ENCODE measurements at places on chromosomes 1 and 21.

- DNase-seq = no peak
These were observed 44.9 kb downstream of the C1orf198 start for GRCh38 chr1:230823426-230823825.

DNA sequence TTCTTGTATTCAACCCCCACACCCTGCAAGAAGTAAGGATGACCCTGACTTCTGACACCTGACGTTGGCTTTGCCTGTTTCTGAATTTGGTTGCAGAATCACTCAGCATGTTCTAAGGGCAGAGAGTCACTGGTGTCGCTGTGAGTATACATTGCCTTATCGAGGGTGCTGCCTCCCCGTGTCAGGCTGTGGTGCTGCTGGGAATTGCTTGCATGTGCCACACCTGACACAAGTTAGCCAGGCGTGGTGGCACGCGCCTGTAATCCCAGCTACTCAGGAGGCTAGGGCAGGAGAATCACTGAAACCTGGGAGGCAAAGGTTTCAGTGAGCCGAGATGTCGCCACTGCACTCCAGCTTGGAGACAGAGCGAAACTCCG, 45.9 kb downstream of the WDR4 start:
- no peak for DNase-seq

DNA sequence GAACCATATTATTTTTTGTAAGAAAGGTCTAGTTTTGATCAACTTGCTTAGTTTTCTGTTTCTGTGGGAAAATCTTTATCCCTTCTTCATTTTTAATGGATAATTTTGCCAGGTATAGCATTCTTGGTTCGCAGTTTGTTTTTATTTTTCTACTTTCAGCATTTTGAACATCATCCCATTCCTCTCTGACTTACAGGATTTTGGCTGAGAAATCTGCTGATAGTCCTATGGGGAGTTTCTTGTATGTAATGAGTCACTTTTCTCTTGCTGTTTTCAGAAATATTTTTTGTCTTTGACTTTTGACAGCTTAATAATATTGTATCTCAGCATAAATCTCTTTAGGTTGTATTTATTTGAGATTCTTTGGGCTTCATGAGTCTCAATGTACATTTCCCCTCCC, 389.1 kb downstream of the PBX1 start:
- no peak for DNase-seq

- DNase-seq = no peak
These were observed 32.5 kb upstream of the TRAPPC10 start for GRCh38 chr21:43979654-43980053.

GRCh38 chr1:14118691-14119485, 418.9 kb downstream of the PRDM2 start:
- DNase-seq = no peak

DNA sequence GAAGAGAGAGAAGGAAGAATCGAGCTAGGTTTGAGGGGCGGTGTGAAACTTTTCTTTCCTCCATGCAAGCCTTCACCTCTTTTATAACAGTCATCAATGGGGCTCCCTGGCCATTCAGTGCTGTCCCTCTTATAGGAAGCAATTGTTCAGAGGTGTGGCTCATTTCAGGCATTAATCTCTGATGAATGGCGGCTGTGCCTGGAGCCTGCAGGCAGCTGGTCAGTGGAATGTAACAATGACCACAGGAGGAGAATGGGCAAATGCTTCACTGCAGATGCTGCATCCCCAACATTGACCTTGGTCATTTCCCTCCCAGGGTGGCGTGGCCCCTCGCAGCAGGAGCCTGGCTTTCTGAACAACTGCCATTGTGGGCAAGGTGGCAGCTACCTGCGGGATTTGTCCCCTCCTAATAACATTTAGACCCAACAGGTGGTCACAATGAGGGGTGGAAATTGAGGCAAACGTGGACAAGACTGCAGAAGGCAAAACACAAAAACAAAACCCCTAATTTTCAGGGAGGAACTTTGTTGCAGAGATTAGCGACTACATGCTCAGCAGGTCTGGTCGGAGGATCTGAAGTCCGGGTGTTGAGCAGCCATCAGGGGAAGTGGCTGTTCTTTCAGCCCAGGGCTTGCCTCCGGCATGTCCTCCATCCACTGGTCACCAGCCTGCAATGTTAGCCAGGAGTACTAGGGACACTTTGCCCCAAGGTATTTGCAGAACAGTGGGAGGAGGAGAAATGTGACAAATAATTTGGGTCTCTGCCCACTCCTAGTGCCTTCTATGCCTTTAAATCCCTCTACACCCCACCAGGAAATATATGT, 97.3 kb upstream of the PAXBP1 start:
- DNase-seq = no peak

DNA sequence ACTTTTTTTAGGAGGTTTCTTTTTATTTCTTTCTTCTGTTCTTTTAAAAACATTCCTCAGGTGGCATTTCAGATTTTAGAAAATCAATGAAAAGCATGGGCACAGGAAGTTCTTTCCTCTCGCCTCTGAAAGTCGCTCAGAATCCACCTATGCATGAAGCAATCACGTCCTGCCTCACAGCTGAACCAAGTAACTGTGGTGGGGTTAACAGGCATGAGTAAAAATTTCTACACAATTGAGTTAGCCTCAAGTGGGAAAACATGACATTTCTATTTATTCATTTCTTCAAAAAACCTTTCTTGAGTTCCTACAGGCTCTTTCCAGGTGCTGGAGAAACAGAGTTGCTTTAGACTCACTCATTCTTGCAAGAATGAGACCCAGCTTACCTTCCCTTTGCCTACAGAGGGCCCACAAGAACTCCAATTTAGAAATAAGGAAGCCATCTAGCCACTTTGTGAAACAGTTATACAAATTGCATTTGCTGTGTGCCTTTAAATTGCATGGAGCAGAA, 508.9 kb upstream of the PKN2 start:
- no peak for DNase-seq

DNA sequence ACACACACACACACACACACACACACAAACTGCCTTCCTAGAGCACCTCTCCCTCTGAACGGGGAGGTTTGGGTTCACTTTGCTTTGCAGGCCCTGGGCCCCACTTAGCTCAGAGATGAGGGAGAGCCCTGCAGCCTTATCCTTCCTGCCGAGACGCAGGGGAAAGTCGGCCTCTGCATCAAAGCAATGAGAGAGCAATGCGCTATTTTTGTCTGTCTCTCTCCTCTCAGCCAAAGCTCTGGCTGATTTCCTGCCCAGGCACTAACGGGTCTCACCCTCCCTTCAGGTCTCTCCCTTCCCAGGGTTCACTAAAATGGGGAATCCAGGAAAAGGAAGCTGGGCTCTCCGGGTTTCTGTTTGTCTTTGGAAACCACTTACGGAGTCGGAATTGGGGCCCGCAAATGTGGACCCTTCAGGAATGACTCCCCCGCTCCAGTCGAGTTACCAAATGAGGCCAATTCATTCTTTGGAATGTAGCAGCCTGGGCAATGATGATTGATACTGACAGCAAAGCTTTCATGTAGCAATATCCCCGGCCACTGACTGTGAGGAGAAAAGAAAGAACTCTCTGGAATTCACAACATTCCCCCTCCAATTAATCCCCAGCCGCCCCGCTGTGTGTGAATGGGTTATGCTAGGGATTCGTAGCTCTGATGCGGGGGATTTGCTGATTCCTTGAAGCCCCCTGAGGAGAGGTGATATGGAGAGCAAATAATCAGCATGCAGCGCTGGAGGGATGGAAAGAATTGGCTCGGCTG, 61.5 kb upstream of the WLS start:
- no peak for DNase-seq

DNA sequence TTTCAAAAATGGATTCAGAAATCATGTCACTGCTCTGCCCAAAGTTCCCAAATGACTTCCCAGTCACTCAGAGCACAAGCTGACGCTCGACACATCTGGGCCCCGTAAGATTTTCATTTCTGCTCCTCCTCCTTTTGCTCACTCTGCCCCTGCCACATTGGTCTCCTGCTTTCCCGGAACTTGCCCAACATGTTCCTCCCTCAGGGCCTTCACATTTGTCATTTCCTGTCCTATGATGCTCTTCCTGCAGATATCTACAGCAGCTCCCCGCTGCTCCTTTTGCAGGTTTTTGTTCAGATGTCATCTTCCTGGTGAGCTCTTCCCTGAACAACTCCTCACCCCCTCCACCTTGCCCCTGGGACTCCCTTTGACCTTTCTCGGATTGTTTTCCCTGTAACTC, 58.5 kb upstream of the IVNS1ABP start:
- DNase-seq = no peak

- no peak for DNase-seq
These were observed 83.3 kb upstream of the PGBD5 start for GRCh38 chr1:230509281-230509977.

DNA sequence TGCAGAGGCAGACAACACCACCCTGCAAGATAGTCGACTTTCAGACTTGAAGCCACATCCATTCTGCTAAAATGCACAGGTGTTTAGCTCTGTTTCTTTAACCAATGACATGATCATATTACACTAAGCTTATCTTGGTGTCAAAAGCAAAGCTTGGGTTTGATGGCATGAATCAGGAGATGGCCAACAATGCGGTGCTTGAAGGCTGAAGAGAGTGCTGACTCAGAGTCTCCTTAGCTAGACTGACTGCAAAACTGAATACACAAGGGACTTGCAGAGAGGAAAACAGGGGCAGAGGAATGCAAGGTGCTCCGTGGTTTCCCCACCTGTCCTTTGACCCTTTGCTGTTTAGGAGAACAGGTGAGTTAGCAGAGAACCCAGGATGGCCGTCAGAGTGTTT, 262.6 kb downstream of the SIPA1L2 start:
- no peak for DNase-seq

- no peak for DNase-seq
These were observed 51.4 kb downstream of the DISC1 start for GRCh38 chr1:231678011-231678432.

GRCh38 chr1:2256435-2257244, 28.5 kb downstream of the SKI start:
- DNase-seq = no peak

DNA sequence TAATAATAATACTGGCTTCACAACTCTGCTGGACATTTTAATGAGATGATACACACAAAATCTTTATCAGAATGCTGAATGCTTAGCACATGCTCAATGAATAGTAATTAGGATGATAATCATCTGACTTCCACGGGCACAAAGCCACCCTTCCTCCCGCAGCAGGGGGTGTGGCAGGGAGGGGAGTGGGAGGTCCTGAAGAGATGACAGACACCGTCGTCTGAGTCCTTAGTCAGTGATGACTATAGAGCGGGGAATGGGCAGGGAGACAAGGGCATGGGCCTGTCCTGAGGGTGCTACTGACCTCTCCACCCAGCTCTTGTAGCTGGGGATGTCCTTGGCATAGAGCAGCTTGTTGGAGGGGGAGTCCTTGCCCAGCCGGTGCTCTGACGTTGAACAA, 117.6 kb upstream of the CD34 start:
- DNase-seq = no peak

GRCh38 chr1:204335085-204335484, 24.6 kb downstream of the PLEKHA6 start:
- DNase-seq = no peak

- no peak for DNase-seq
These were observed 90.2 kb downstream of the ESRRG start for GRCh38 chr1:216632980-216633379.

DNA sequence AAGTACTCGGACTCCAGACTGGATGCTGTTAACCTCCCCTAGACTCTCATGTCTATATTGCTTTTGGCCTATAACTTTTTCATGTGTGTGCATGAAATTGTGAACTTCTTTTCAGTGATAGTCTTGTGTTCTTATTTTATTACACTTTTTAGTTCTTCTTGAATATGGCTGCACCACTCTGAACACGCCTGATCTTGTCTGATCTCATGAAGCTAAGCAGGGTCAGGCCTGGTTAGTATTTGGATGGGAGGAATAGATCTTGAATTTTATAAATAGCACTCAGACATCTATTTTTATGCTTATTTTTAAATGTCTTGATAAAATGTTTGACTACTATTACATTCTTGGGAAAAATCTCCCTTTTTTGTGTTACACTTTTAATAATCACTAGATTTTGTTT, 22.4 kb downstream of the TCP10L start:
- DNase-seq = no peak

DNA sequence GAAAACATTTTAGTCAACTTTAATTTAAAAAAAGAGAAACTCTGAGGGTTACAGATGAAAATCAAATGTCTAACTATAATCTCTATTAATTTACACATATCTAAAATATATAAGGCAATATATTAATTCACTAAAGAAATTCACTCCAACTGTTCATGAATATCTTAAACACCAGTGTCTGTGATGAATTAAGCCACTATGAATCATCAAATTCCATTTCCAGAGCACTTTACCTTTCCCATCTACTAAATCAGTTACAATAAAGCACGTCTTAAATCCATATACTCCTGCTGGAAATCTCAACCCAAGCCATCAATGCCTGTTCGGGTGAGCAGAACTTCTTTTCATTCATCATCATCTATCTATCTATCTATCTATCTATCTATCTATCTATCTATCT, 4.3 kb downstream of the TAF5L start:
- DNase-seq = no peak

DNA sequence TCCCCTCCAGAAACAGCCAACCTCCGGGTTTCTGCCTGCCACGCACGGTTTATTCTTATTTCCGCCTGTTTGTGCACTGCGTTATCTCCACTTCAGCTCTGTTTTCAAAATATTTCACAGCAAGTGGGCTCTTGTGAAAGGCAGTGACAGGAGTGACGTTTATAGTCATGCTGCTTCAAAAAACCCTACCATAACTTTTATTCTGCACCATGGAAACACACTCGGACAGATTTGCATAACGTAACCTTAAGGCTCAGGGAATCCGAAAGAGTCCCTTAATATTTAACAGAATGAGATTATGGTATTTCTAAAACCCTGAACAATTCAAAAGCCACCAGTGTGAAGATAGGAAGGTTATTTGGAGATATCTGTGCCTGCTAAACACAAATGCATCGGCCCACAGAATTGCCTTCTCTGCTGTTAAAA, 782 bp upstream of the SDE2 start:
- no peak for DNase-seq

- no peak for DNase-seq
These were observed 68.5 kb downstream of the GIPC2 start for GRCh38 chr1:78114034-78114956.

GRCh38 chr1:113452921-113453770, 62.8 kb downstream of the MAGI3 start:
- no peak for DNase-seq

DNA sequence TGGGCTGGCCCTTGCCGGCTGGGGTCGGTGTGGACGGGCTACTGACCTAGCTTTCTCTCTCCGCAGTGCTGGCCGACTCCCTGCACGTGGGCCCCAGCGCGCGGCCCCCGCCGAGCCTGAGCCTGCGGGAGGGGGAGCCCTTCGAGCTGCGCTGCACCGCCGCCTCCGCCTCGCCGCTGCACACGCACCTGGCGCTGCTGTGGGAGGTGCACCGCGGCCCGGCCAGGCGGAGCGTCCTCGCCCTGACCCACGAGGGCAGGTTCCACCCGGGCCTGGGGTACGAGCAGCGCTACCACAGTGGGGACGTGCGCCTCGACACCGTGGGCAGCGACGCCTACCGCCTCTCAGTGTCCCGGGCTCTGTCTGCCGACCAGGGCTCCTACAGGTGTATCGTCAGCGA, 34.9 kb downstream of the PTGFRN start:
- DNase-seq = no peak

DNA sequence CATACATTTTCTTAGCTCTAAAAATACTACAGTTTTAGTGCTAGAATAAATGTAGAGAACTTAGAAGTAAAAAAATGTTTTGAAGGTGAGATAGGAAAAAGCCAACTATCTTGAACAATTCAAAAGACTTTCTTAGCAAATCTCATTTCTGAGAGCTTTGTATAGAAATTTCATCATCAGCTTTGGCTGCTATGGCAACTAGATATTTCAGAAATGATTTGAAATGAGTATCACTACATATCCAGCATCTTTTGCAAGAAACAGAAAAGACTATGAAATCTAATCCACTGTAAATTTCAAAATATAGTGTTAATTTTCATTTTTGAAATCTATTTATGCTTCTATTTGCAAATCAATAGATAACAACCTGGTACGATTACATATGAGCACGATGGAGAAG, 57.7 kb downstream of the RGS7 start:
- DNase-seq = no peak

Measured in stimulated activated CD8-positive, alpha-beta memory T cell treated with anti-CD3 and anti-CD28 coated beads, Interleukin-7, amount 100 ng/mL, for 24 hours (primary cell).